ENCODE measurements at places on chromosomes 11 and 22. TPM values are rescaled to one million over a fixed set of nuclear protein-coding genes. Genes with fewer than 3 reads are reported as not detected.

OR4A15 gene
- not detected for total RNA-seq

CARD18 gene
- not detected for total RNA-seq

C22orf31 gene
- total RNA-seq = not detected

GTSE1 gene
- 7.5 TPM for total RNA-seq

GAL3ST3 gene
- total RNA-seq = 0.23 TPM

STK33 gene
- total RNA-seq = 6.4 TPM

DEFB131B gene
- total RNA-seq = not detected

OAF gene
- 52.4 TPM for total RNA-seq

CNTF gene
- total RNA-seq = 2.8 TPM

CALCB gene
- not detected for total RNA-seq

NXPE4 gene
- total RNA-seq = not detected

CELSR1 gene
- 9.5 TPM for total RNA-seq

SHANK3 gene
- 51.9 TPM for total RNA-seq

CCDC87 gene
- 0.18 TPM for total RNA-seq

MB gene
- total RNA-seq = not detected

DUSP8 gene
- total RNA-seq = 8.9 TPM

LRRN4CL gene
- total RNA-seq = not detected

SLC6A5 gene
- not detected for total RNA-seq

CCDC188 gene
- 17.3 TPM for total RNA-seq

PHOX2A gene
- total RNA-seq = not detected

DTX4 gene
- 1.8 TPM for total RNA-seq

TUBGCP6 gene
- total RNA-seq = 24.3 TPM

TMEM121B gene
- total RNA-seq = 0.68 TPM

QSER1 gene
- 31.0 TPM for total RNA-seq

VWCE gene
- total RNA-seq = 18.6 TPM

ENTHD1 gene
- total RNA-seq = not detected

RFPL3 gene
- total RNA-seq = not detected

ACTN3 gene
- total RNA-seq = not detected

MIEF1 gene
- total RNA-seq = 33.3 TPM

MUC6 gene
- not detected for total RNA-seq

CYP2D6 gene
- total RNA-seq = not detected

KRTAP5-1 gene
- not detected for total RNA-seq

SYT8 gene
- not detected for total RNA-seq

PRR5 gene
- 27.8 TPM for total RNA-seq

TMPRSS6 gene
- total RNA-seq = not detected

OR4A16 gene
- total RNA-seq = not detected

UCP2 gene
- total RNA-seq = 23.7 TPM

Data from glomerular endothelial cell (primary cell).